ENCODE measurements at places on chromosomes 6 and 20. TPM values are rescaled to one million over a fixed set of nuclear protein-coding genes. Genes with fewer than 3 reads are reported as not detected.
A peak's percentile ranks its signal among the peaks of the same experiment; 100 is the strongest.

The GABRR1 gene
- 0.02 TPM for total RNA-seq

DNA sequence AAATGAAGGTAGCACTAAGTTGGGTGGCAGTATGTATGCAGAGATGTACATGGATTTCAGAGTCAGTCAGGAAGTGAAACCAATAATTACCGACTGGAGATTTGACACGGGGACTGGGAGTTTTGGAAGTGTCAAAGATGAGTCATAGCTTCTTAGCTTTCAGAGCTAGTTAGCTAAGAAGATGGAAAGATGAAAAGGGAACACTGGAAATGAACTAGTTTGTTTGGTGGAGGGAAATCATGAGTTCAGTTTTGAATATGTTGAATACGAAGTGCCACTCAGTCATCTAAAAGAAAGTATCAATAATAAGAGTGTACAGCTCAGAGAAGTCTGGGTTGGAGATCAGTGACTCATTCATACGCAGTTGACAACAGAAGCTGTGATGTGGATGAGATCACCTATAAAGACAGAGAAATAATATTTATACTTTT, 7.5 kb downstream of the ESF1 start:
- no peak for DNase-seq

DNA sequence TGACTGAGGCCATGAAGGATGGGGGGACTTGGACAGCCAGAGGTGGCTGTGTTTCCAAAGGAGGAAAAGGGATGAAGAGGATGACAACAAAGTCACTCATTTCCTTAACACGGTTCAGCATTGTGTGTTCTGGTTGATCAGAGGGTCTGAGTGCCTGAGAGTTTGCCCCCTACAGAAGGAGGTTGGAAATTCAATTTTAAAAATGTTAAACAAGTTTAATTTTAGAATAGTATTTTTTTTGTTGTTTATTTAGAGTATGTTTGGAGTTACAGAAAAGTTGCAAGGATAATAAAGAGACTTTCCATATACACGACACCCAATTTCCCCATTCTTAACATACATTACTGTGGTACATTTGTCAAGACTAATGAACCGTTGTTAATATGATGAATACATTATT, 10.3 kb upstream of the VAPB start:
- no peak for DNase-seq

DNA sequence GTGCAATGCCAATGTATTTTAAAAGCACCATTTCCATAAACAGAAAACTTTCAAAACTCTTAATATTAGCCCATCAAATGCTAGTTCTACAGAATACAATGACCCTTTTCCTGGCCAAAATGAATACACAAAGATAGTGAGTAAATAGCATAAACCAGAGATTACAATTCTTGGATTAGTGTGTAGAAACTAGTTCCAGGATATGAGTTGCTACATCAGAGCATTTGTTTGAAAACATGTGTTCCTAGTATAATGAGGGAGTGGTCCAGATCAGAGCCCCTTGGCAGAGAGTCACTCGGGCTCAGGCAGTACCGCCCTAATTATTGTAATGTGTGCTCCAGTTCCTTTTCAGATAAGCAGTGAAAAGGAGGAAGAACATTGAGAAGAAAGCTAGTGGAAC, 63.7 kb upstream of the COL21A1 start:
- DNase-seq, result no peak

- DNase-seq, result no peak
Observed at GRCh38 chr6:36029464-36029863, 1.9 kb downstream of the MAPK14 start.

The KCNK16 gene
- total RNA-seq, result not detected

GRCh38 chr6:25017932-25018567, 82.3 kb upstream of the RIPOR2 start:
- no peak for DNase-seq

- DNase-seq, result no peak
Observed at GRCh38 chr6:13917141-13917540, 7.6 kb upstream of the RNF182 start.

- peak; percentile 94 for DNase-seq
Observed at GRCh38 chr6:26026833-26027490, 60.3 kb upstream of the HFE start.

- no peak for DNase-seq
Observed at GRCh38 chr6:116218172-116218633, 35.7 kb downstream of the TSPYL4 start.

The TCF21 gene
- total RNA-seq, result not detected

DNA sequence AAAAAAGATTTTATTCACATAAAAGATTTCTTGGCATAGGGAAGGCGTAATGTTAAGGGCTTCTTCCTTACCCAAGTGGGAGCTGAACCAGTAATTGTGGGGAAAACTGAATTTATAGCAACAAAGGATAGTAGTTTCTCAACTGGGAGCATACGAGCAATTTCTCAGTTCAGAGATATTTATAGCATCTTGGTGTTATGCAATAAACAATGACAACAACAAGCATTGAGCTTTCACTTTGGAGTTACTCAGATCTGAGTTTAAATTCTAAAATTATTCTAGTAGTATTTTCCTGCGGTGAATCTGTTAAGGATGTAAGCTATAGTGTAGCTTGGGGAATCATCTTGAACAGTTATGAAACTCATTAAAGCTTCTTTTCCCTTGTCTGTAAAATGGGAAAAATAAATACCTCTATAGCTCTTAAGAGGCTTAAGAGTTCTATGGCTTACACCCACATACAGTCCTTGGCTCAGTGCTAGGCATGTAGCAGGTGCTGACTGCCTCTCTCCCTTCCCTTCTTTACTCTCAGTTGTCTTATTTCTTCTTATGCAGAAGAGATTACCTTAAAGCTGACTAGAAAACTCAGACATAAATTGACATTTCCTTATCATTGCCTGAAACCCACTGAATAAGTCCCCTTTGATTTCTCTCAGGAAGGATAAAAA, 58.8 kb downstream of the SAMD5 start:
- DNase-seq, result no peak

DNA sequence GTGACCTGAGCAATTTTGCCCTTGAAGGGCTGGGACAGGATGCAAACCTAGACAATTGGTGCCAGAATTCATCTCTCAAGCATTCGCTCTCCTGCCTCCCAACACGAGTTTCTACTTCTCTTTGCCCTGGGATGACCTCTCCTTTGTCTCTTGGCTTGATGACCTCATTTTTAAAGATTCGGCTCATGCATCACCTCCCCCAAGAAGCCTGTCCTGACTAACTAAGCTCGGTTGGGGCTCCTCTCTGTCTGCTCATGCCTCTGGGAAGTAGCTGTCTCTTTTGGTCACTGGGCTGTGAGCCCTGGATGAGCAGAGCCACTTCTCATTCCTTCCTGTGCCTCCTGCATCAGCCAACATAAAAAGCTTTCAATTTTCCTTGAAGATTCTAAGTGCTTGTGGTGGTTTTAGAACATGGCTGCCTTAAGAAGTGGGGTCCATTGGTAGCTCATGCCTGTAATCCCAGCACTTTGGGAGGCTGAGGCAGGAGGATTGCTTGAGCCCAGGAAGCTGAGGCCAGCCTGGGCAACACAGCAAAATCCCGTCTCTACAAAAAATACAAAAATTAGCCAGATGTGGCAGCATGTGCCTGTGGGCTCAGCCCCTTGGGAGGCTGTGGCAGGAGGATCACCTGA, 11.1 kb upstream of the TCF15 start:
- peak; percentile 68 for DNase-seq

- no peak for DNase-seq
Observed at GRCh38 chr20:62531046-62531838, 55.4 kb upstream of the GATA5 start.

DNA sequence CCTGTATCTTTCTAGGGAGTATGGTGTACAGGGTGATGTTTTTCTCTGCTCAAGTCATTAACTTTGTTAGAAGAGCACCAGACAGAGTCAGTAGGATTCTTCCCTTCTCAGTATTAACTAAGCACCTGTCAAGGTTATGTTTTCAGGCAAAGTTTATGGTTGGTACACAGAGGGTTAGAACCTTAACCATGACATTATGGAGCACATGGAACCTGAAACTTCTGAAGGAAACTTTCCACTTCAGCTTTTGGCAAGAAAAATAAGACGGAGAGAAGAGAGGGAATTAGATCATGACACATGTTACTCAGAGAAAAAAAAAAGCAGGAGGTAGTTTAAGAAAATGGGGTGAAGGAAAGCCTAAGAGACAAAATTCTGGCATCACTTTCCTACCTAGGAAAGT, 112.9 kb upstream of the PDE7B start:
- no peak for DNase-seq

- DNase-seq, result no peak
Observed at GRCh38 chr6:51614725-51615124, 472.7 kb downstream of the PKHD1 start.

DNA sequence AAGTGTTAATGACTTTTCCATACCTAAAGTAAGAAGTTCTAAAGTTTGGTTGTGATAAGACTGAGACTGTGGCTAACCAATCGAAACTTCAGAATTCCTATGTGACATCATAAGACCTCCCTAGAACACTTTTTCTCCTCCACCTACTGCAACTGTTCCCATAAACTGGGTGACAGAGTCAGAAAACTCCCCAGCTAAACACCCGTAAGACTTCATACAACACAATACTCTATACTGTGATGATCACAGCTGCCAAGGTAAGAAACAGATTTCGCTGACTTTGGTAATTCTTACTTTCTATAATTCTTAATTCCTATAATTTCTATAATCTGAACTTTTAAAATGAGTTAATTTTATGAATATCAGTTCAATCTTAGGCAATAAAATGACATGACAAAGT, at the start of gene PLN:
Gene PLN, plus strand, starts transcription at position 161 of the 400 bp plus-strand sequence. CDS start 10,626 bp downstream, outside the sequence.
- DNase-seq, result no peak

DNA sequence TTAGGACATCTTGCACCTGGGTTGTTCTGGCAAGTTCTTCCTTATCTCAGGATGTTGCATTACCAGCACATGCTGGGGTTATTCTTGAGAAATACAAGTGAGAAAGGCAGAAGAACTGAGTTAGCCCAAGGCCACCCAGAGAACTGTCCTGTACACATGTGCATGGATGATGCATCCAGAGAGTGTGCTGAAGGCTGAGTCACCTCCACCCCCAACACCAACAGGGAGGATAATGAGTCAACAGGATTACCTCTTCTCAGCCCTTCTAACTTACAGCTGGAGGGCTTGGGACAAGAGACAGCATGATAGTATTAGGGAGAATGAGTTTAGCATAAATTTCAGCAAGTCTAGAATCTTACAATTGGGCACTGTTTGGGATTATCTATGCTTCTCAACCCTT, 8.5 kb downstream of the SCGN start:
- peak; percentile 69 for DNase-seq

GRCh38 chr6:155084431-155085123, 89.5 kb downstream of the TIAM2 start:
- DNase-seq, result peak; percentile 39

DNA sequence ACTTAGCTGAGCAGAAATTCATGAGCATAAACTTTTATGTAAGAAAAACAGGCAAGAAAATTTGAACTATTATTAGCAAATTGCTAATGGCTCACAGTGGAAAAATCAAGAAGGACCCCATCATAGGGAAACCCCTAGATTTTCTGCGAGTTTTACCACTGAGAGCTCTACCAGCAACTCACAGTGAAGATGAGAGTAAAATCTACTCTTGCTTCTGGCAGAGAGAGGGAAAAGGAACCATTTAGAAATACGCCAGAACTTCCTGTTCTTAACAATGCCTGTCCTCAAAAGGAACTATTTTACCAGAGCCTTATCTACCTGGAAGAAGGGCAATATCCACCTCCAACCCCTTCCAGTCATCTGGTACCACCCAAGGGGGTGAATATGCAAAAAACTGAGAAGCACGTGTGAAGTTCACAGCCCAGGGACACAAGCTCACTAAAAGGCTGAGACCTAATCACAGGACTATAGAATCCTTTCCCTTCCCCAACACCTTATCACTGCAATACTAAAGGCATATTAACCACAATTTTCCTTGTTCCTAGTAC, 34.4 kb upstream of the ASF1A start:
- no peak for DNase-seq

DNA sequence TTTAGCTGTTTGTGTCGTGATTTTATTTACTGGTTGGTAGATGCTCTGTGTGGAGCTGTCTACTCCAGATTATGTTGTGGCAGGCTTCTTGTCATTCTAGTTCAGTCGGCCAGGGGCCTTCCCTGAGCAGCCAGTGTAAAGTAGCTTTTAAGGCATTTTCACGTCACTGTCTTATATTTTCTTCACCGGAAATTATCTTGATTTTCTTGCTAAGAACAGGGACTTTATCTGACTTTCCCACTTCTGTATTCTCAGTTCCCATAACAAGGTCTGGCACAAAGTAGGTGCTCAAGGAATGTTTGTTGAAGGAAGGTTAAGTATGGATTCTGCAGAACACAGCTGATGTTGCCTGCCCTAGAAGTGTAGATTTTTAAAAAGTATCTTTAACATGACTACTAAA, 868 bp downstream of the LTV1 start:
- DNase-seq, result peak; percentile 3

- DNase-seq, result no peak
Observed at GRCh38 chr6:117264692-117265409, 507 bp upstream of the VGLL2 start.

The PACSIN1 gene
- total RNA-seq, result 0.31 TPM

- no peak for DNase-seq
Observed at GRCh38 chr6:25659633-25660368, 7.8 kb downstream of the SCGN start.

The OR2B6 gene
- total RNA-seq, result not detected

Data from A172 (cell line).